ENCODE measurements at places on chromosomes 6 and 20. TPM values are rescaled to one million over a fixed set of nuclear protein-coding genes. Genes with fewer than 3 reads are reported as not detected.
A peak's percentile ranks its signal among the peaks of the same experiment; 100 is the strongest.

- no peak overlapping the region for H3K4me3 ChIP-seq
- H3K27me3 ChIP-seq = peaks cover 38% of the 10 kb centered on the region
- DNase-seq = no peak
- H3K36me3 ChIP-seq = no peaks in the 10 kb centered on the region
- no peak overlapping the region for H3K27ac ChIP-seq
- no peaks in the 10 kb centered on the region for H3K4me1 ChIP-seq
Measured at GRCh38 chr6:50707652-50708300, 5.5 kb upstream of the TFAP2D start.

- no peak overlapping the region for H3K4me3 ChIP-seq
- H3K4me1 ChIP-seq = peaks cover 37% of the 10 kb centered on the region
- H3K27ac ChIP-seq = no peak overlapping the region
- H3K36me3 ChIP-seq = peaks cover 5% of the 10 kb centered on the region
Measured at GRCh38 chr20:3658019-3658715, 5.0 kb downstream of the GFRA4 start.

GRCh38 chr6:25136854-25137253, 142.3 kb upstream of the CARMIL1 start:
- peaks cover 39% of the 10 kb centered on the region for H3K4me1 ChIP-seq
- H3K4me3 ChIP-seq = peak overlapping the region; percentile 83
- DNase-seq = peak; percentile 32
- H3K27ac ChIP-seq = peak overlapping the region; percentile 96
- no peaks in the 10 kb centered on the region for H3K27me3 ChIP-seq
- H3K36me3 ChIP-seq = peaks cover 72% of the 10 kb centered on the region

- peaks cover 2% of the 10 kb centered on the region for H3K36me3 ChIP-seq
- H3K27ac ChIP-seq = no peak overlapping the region
- H3K4me1 ChIP-seq = peaks cover 3% of the 10 kb centered on the region
- DNase-seq = no peak
- H3K4me3 ChIP-seq = no peak overlapping the region
Measured at GRCh38 chr20:50312682-50313521, 122.3 kb downstream of the CEBPB start.

The HLA-DRB5 gene
- total RNA-seq = 14.0 TPM
